Hepatocyte (in vitro differentiated cells): ENCODE measurements at places on chromosomes 13 and 19. TPM values are rescaled to one million over a fixed set of nuclear protein-coding genes. Genes with fewer than 3 reads are reported as not detected.

DKKL1 gene
- total RNA-seq = 2.2 and 2.9 TPM in 2 replicates

KCTD12 gene
- 62.8 and 70.5 TPM in 2 replicates for total RNA-seq

GRCh38 chr19:51207747-51208146 is 17.1 kb upstream of the CD33 start:
- DNase-seq = no peak

- DNase-seq = no peak
These were observed 38.9 kb downstream of the CAPN12 start for GRCh38 chr19:38705197-38706019.

DNA sequence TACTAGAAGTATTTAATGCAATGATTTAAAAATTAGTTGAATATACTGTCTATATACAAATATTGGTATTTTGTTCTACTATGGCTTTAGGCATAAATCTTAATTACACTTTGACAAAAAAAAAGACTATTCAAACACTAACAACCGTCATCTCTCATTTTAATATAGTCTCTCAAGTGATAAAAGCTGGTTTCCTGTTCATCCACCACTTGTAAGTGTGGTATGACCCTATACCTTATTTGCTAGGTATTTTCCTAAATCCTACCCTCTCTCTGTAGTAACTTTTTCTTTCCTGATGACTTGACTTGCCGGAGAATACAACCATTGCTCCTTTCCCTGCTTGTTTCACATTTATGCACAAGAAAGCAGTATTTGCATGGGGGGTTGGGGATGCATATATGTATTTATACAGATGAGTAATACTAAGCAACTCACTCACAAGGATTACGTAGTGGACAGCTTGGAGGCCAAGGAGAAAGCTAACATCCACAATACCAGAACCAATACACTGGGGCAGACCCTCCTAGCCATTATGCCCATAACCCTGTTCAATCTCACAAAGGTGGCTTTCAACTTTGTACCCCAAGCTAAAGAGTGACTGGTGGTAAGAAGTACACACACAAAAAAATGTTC is 12.7 kb upstream of the EFNB2 start:
- DNase-seq = no peak

DNA sequence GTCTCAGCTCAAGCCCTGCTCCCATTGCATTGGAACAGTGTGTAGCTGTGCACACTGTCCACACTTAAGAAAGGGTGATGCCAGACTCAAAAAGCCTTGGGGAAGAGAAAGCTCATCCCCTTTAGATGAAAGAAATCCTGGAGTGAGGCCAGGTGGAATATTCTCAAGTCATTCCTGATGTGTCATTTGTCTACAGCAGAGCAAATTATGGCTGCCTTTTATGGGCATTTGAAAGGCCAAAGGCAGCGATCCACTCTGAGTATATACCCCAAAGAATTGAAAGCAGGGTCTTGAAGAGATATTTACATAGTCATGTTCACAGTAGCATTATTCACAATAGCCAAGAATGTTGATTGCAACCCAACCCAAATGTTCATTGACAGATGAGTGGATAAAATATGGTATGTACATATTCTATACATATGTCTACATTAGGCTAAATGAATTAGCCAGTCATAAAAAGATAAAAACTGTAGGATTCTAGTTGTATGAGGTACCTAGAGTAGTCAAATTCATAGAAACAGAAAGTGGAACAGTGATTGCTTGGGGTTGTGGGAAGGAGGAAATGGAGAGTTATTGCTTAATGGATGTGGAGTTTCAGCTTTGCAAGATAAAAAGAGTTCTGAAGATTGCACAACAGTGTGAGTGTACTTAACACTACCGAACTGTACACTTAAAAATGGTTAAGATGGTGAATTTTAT is 214.9 kb downstream of the KCNRG start:
- peak; percentile 55 for DNase-seq

GRCh38 chr19:47447470-47448359 is 24.0 kb downstream of the SLC8A2 start:
- peak; percentile 71 for DNase-seq

- DNase-seq = no peak
These were observed 23.7 kb downstream of the ZC3H4 start for GRCh38 chr19:47089767-47090350.

GRCh38 chr19:7540761-7541474 is 5.4 kb downstream of the PNPLA6 start:
- no peak for DNase-seq

DNA sequence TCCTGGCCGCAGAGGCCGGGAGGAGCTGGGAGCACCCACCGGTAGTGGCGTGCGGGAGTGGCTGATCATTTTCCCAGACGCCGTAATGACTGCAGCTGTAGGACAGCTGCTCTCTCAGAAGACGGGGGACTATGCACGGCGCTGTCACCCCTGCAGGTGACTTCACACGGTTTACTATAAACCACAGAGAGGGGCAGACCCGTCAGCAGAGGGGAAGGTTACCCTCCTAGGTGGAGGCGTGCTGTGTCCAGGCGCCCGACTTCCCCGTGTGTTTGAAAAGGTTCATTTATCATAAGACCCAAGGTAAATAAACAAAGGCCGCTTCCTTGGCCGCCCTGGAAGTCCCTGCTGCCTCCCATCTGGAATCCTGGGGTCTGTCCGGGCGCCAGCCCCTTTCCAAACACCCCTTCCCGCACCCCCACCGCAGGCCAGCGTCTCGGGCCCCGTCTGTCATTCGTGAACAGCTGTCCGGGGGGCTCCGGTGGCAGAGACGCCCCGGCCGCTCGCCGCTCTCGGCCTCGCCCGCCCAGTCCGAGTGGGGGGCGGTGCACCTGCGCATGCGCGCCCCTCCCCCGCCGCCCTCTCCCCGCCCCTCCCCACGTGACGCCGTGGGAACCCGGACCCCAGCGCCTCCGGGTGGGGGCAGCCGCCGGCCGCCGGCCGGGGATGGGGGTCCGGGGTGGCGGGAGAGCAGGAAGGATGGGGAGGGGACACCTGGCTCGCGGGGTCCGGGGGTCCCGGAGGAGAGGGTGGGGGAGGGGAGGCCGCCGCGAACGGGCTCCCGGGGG is 915 bp downstream of the SHC2 start:
- peak; percentile 92 for DNase-seq

DNA sequence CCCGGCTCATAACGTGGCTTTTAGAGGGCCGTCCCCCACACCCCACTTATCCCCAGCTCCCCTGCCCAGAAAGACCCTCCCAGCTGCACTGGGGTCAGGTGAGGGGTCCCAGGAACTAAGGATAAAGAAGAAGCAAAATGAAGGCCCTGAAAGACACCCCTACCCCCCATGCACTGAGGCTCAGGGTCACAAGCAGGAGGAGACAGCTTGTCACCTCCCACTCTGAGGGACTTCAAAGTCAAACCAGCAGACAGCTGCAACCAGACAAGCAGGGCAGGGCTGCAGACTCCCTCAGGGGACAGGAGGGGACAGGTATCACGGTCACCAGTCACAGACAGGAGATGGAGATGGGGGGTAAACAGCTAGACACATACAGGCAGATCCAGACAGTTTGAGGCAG is 6.1 kb upstream of the NANOS3 start:
- DNase-seq = no peak

- no peak for DNase-seq
These were observed 650.8 kb upstream of the MIR17HG start for GRCh38 chr13:90696656-90697055.

CEACAM4 gene
- not detected in 2 replicates for total RNA-seq

ZNF580 gene
- 6.1 and 10.1 TPM in 2 replicates for total RNA-seq

FFAR2 gene
- total RNA-seq = 0.16 and 0.20 TPM in 2 replicates

DNA sequence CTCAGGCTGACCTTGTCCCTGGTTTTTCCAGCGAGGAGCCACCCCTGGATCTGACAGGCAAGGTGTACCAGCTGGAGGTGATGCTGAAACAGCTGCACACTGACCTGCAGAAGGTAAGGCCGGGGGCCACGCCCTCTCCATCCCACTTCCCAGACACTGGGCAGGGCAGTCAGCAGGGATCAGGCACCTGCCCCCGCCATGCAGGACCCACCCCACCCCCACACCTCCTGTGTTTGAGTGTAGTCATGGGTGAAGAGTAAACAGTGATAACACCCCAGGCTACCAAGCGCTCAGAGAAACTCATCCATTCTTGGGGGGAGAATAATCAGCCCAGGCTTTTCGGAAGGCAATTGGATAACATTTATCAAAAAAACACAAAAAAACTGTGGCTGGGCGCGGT is 19.9 kb downstream of the DPF1 start:
- DNase-seq = no peak

DNA sequence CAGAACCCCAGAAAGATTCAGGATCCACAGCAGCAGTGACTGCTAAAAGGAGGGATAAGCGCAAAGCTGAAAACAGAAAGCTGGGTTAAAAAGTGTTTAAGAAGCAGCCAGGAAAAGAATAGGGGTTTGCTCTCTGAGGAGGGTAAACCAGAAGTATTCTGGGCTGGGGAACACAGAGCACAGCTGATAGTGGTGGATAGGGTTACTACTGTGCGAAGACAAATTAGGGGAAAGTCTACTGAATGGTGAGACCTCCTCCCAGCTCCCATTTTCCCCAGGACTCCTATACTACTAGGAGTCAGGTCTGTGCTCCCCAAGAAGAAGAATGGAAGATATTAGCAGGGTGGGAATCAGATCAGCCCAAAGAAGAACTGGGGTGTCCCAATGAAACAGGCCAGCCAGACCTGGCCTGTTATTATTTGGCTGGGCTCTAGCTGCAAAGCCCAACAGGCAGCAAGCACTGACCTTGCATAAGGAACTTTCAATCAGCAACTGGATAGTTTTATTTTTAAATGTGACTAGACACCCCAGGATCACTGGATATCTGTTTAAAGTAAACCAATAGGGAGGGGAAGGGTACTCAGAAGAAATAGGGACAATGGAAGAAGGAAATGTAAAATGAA is 43.5 kb upstream of the SERTM1 start:
- no peak for DNase-seq

VMAC gene
- total RNA-seq = 4.3 and 5.9 TPM in 2 replicates
